ENCODE measurements at places on chromosomes 6 and 20. TPM values are rescaled to one million over a fixed set of nuclear protein-coding genes. Genes with fewer than 3 reads are reported as not detected.

DNA sequence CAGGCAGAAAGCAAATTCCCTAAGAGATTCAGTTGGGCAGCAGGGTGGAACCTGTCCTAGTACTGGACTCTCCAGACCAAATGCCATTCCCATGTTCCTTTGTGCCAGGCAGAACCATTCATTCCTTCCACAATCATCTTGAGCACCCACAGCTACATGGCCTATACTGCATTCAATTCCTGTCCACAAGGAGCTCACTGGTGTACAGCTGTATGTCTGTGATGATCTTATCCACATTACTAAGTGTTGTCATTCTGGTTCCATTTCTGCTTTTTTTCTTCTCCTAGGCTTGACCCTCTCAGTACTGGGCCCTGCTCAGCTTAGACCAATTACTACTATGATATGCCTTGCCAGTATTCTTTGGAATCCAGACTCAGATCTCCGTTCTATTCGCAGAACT lies 27.5 kb downstream of the MAN1A1 start:
- no peak for DNase-seq

GRCh38 chr20:23023621-23024177 lies 11.4 kb upstream of the SSTR4 start:
- DNase-seq, result no peak

- DNase-seq, result no peak
Measured at GRCh38 chr20:61963149-61963548, 102.5 kb downstream of the TAF4 start.

DNA sequence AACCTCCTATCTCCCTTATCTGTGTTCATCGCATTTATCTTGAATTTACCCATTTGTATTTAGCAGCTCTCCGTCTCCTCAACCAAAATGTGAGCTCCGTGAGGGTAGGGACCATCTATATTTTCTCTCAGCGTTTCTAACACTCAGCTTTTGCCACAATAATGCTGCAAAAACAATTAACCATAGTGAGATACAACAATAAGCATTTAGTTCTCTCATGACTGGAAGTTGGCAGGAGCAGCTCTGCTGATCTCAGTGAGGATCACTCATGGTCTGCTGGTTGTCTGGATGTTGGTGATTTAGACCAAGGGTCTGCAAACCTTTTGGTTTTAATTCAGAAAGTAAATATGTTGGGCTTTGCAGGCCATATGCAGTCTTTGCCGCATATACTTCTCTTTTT lies 394.8 kb upstream of the RNF217 start:
- no peak for DNase-seq

Gene PRPH2
- total RNA-seq, result 0.47 TPM

GRCh38 chr20:63225082-63225454 lies 9.1 kb upstream of the YTHDF1 start:
- no peak for DNase-seq

DNA sequence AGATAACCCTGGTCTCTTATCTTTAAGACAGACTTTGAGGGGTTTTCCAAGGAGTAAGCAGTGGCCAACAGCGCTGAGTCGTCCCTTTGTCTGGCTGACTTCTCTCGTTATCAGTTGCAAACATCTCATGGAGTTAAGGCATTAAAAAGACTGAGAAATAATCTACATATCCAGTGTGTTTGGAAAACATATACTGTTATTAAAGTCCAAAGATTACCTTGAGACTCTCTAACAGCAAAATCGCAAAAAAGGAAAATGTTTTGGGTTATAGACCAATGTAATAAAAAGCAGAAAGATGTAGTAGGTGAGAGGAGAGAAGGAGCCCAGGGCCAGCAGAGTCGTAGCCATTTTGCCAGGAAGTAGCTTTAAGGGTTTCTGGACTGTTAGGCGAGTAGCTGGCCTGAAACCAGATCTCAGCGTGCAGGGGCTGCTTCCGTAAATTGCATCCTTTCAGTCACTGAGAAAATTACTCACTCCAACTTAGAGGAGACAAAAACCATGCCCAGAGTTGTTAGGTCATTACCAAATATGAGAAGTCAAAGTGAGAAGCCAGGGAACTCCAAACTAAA lies 24.6 kb downstream of the MYLK4 start:
- DNase-seq, result no peak

DNA sequence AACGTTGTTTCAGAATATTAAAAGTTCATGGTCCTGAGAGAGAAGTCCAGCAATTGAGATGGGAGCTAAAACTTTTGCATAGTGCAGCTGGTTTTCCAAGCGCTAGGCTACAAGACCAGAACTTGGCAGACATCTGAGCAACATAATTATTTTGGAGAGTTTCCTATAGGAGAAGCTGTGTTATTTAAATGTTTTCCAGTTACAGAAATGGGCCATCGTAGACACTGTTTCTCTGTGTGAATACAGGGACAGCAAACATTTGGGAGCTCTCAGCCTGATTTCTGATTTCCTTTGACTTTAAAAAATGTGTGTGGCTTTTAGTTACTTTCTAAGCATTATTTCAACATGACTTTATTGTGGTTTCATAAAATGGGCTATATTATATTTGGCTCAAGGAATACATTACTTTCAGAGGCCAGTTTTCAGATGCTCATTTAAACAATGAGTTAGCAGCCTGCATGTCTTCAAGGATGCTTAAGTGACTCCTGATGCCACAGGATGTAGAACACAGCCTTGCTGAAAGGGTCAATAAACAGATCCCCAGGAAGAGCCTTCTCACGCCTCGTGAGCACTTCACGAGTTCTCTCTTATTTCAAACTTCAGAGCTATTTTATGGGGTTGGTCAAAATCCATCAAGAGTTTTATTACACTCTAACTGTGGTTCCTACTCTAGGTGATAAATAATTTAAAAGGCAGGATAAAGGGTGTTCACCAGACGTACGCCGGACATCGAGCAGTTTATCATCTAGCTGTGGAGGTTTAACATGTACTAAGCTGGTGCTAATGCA lies 193.8 kb downstream of the SMOC2 start:
- DNase-seq, result no peak

DNA sequence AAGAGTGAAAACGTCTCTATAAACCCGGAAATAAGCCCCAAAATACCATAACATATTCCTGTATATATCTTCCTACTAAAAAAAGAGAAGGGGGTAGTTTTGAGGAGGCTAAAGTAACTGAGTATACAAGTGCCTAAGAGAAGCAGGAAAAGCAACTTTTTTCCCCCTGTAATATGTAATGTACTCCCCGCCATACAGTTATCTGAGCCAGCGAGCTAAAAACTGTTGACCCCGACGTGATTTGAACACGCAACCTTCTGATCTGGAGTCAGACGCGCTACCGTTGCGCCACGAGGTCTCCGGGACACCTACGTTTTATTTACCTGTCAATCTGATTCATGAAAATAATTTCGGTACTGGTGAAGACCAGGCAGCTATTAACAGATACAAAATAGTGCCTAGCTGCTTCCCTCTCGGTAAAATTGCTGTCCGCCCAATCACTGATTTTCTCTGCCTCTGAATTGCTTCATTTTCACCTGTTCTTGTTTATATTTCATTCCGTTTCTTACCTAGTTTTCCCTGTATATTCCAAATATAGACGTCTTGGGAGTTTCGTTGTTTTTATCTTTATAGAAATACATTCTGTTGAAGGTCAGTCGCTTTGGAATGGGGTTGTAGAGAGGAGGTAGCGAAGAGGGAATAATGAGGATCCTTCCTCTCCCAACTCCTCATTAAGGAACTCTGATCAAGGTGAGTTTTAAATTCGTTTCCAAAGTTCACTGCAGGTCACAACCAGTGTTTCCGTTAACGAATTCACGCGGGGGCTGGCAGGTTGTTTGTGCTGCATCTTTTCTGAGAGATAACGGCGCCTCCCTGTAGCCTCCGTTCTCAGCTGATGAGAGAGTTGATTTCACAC lies 33.6 kb upstream of the BTN3A2 start:
- DNase-seq, result no peak

DNA sequence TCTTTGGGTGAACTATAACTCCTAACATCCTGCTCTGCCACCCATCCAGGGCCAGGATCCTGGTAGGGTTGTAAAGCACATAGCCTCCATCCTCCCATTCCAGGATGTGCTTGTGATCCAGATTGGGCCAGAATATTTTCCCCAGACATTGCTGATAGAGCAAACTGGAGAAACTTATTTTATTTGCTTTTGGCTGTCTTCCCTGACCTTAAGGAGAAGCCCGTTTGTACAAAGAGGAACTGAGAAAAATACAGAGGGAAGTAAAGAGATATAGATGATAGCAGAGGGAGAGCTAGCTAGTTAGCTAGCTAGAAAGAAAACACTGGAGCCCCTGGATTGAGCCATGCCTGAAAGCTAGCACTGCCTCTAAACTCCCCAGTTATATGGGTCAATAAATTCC lies 9.0 kb upstream of the HDAC2 start:
- no peak for DNase-seq

DNA sequence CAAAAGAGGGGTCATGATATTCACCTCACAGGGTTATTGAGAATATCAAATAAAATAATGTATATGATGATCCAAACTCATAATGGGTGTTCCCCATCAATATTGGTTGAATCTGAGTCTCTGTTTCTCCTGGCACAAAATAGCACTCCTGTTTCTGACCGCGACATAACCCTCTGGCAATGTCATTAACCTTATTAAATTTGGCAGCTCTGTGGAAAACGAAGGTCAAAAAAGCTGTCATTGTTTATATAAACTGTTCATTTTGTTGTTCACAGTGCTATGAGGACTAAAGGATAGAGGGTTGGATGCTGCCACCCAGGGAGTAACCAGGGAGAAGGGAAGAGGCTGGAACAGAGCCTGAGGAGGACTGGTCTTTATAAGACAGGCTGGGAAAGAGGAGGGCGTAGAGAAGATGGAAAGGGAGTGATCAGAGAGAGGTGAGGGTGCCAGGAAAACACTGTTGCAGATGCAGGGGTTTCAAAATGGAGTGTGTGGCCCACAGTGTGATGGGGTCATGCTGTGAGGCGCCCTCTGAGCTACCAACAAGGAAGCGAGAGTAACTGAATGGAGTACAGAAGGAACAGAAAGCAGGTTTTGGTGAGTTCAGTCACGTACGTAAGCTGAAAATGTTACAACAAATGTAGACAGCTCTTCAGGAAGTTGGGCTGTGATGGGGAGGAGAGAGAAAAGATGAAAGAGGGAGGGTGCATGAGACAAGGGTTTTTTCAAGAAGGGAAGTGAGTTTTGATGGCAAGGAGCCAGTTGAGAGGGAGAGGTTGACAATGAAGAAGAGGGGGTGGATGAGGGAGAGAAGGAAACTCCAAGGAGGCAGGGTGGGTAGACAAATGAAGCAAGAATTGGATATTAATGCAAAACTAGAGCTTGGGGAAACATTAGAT lies 251.6 kb upstream of the TAB2 start:
- DNase-seq, result no peak

- DNase-seq, result no peak
Measured at GRCh38 chr6:27156874-27157458, 90.5 kb upstream of the PRSS16 start.

DNA sequence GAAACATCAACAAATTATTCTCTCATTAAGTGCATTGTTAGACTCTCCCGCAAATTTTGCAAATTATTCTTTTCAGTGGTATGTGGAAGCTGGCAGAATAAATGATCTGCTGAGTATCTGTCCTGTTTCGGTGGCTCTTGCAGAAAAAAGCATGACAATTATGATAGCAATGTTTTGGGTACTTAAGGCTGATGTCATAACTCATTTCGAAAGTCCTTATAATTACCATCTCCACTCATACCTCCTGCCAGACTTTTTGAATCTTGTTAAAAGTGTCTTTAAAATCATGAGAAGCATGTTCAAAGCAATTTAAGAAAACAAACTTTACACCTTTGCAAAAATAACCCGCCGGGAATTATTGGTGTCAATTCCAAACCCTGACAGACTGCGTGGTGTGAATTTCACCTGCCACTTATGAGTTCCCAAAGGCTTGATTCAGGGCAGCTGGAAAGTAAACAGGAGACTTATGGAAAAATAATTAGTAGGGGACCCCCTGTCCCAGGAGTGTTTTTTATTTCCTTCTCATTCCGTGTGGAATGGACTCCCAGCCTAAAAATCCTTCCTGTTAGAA lies 87.6 kb upstream of the E2F3 start:
- no peak for DNase-seq

GRCh38 chr6:39173270-39173669 lies 56.0 kb downstream of the KCNK5 start:
- no peak for DNase-seq

DNA sequence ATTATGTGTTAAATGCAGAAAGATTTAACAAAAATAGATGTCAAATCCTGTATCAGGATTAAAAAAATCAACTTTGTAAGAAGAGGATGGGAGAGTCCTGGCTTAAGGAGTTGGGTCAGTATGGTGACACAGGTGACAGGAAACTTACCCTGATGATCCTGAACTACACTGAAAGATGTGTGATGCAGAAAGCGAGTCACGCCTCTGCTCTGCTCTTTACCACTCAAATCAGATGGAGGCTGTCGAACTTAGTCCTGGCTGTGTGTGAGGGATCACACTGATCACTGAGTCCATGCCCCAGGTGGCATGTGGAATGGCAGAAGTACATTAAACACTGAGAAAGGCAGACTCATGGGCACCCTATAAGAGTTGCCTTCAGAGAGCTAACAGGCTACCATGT lies 92.9 kb downstream of the GJA10 start:
- DNase-seq, result no peak

Gene FAM209B
- total RNA-seq, result not detected

Gene TLDC2
- not detected for total RNA-seq

GRCh38 chr20:25319241-25320034 lies 71.2 kb downstream of the ABHD12 start:
- DNase-seq, result peak; percentile 8

GRCh38 chr20:49701916-49702315 lies 11.8 kb downstream of the B4GALT5 start:
- no peak for DNase-seq

DNA sequence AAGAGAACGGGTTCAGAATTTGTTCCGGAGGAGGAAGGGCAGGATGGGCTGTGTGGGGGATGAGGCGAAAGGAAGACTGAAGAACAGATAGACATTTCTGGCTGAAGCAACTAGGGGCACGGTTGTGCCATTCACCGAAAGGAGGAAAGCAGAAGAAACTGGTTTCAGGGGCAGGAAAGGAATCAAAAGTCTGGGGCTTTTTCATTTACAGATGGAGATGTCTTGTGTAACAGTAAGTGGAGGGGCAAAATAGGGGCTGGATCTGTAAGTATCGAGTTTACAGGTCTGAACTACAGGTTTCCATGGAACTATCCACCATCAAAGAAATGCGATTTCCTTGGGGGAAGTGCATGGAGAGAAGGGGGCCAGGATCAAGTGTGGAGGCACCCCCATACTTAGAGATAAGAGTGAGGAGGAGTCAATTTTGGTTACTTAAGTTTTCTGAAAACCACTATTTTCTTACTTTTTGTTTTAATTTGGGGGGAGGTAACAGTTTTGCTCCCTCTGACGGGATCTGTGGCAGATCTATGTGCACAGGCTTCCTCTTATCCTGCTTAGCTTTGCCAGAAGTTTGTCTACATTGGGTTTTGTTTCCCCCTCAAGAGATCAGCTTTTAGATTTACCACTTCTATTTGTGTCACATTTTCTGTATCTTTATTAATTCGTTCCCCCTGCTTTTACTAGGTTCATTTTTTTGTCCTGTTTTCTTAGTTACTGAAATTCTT lies 120.1 kb downstream of the SLC23A2 start:
- DNase-seq, result no peak

Gene ANKRD6
- total RNA-seq, result 9.3 TPM

GRCh38 chr6:30915591-30915946 lies 1.5 kb downstream of the VARS2 start:
- DNase-seq, result no peak

GRCh38 chr20:1185316-1185741 lies 548 bp upstream of the TMEM74B start:
- DNase-seq, result no peak

Gene PGC
- not detected for total RNA-seq
